ENCODE measurements at places on chromosomes 1 and 21. TPM values are rescaled to one million over a fixed set of nuclear protein-coding genes. Genes with fewer than 3 reads are reported as not detected.

- peaks cover 9% of the 10 kb centered on the region for H3K4me1 ChIP-seq
- H3K36me3 ChIP-seq, result no peaks in the 10 kb centered on the region
- H3K27ac ChIP-seq, result no peak overlapping the region
- DNase-seq, result no peak
- no peak overlapping the region for H3K4me3 ChIP-seq
Observed at GRCh38 chr1:151590961-151591360, 20.9 kb upstream of the SNX27 start.

DNA sequence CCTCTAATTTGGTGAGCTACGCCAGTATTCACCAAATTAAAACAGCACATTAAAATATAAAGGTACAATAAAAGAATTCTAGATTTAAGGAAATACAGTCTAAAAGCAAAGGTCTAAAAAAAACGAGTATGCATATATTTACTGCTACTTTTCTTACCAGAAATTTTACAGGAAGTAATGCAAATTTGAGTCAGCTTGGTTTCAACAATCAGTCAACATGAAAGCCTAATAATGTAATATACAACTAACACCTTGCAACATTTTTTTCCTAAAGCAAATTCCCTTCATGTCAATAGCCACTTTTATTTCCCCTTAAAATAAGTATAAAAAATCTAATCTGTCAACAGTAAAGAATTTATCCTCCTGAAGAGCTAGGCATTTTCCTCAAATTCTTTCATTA lies 11.9 kb downstream of the PTP4A2 start:
- peaks cover 35% of the 10 kb centered on the region for H3K36me3 ChIP-seq
- H3K27me3 ChIP-seq, result no peaks in the 10 kb centered on the region
- H3K27ac ChIP-seq, result peak overlapping the region; percentile 86

GRCh38 chr1:27416387-27417111 lies 24.1 kb downstream of the GPR3 start:
- H3K27me3 ChIP-seq, result no peaks in the 10 kb centered on the region
- H3K36me3 ChIP-seq, result peaks cover 39% of the 10 kb centered on the region
- H3K4me3 ChIP-seq, result no peak overlapping the region
- no peak overlapping the region for H3K27ac ChIP-seq
- H3K4me1 ChIP-seq, result peaks cover 14% of the 10 kb centered on the region

DNA sequence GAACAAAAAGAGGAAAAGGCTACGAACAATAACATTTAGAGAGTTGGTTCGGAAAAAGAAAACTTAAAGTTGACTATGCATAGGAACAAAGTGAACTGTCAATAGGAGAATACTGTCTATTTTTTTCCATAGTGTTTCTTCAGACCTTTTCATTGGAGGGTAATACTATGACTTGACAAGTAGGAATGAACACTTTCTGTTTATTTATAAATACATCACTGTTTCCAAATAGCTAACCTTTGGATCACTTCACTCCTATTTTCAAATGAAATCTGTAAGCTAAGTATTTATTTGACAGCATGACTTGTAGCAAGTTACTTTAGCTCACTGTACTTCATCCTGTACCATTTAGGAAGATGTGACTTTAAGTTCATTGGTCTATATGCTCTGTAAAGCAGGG lies 221.3 kb downstream of the COL24A1 start:
- H3K27ac ChIP-seq, result no peak overlapping the region
- no peaks in the 10 kb centered on the region for H3K27me3 ChIP-seq
- DNase-seq, result no peak

GRCh38 chr1:230696722-230697437 lies 17.0 kb downstream of the AGT start:
- no peak for DNase-seq
- H3K27me3 ChIP-seq, result no peaks in the 10 kb centered on the region
- no peak overlapping the region for H3K4me3 ChIP-seq

DNA sequence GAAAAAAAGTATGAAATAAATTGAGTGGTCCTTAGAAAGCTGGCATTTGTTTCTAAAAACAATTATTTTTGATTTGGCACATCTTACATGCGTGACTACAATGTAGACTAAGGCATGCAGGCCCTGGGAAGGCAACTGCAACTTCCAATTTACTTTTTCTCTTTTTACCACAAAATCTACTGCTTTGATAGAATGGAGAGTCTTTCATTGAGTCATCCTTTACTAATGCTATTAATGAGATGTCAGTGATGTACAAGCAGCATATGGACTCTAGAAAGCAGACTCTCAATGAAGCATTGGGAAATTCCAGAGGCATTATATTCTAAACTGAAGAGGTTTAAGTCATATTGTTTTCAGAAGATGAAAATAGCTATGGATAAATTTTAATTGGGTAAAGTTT lies 29.6 kb upstream of the PRRX1 start:
- H3K27me3 ChIP-seq, result peaks cover 11% of the 10 kb centered on the region
- peaks cover 4% of the 10 kb centered on the region for H3K4me1 ChIP-seq
- no peak overlapping the region for H3K4me3 ChIP-seq
- H3K36me3 ChIP-seq, result no peaks in the 10 kb centered on the region
- no peak overlapping the region for H3K27ac ChIP-seq
- DNase-seq, result no peak

DNA sequence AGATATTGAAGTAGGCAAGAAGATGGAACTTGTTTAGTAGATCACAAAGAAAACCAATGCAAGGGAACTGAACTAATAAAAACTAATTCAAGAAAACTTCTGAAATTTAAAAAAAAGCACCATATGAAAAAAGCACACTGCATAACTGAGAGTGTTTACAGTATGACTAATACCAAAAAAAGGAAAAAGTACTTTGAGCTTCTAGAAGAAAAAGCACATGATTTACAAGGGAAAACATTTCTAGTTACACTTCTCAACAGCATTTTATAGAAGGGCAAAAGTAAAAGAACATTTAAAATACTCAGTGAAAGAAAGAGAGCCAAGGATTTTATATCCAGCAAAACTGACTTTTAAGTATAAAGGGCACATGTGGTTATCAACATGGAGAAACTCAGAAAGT lies 233.6 kb downstream of the RPS6KC1 start:
- no peaks in the 10 kb centered on the region for H3K27me3 ChIP-seq
- DNase-seq, result no peak
- no peak overlapping the region for H3K4me3 ChIP-seq

DNA sequence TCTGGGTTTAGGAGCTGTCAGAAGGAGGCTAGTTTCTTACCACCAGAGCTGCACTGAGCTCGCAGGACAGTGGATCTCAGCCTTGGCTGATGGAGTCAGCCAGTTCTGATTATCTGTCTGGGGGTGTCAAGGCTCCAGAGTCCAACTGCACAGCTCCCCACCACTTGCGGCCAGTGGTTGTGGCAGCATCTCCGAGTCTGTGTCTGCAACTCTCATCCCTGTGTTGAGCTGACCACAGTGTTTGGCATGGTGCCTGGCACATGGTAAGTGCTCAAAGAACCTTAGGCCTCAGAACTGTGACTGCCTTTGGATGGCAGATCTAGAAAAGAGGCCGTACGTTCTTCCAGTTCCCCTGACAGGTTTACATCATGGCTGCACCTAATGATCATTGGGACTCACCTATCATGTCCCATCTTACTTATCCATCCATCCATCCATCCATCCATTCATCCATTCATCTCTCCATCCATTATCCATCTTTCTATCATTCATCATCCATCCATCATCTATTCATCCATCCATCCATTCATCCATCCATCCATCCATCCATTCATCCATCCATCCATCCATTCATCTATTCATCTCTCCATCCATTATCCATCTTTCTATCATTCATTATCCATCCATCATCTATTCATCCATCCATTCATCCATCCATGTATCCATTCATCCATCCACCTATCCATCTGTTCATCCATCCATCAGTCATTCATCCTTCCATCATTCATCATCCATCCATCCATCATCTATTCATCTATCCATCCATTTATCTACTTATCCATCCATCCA lies 114.5 kb downstream of the CRYAA start:
- no peaks in the 10 kb centered on the region for H3K27me3 ChIP-seq
- no peak for DNase-seq
- H3K27ac ChIP-seq, result no peak overlapping the region
- H3K4me1 ChIP-seq, result peaks cover 15% of the 10 kb centered on the region
- no peak overlapping the region for H3K4me3 ChIP-seq

- no peaks in the 10 kb centered on the region for H3K4me1 ChIP-seq
- no peaks in the 10 kb centered on the region for H3K36me3 ChIP-seq
- H3K27ac ChIP-seq, result no peak overlapping the region
Observed at GRCh38 chr21:24183077-24183476, 1424.2 kb downstream of the MRPL39 start.

GRCh38 chr1:40976952-40977690 lies 2.4 kb upstream of the CTPS1 start:
- peaks cover 28% of the 10 kb centered on the region for H3K4me1 ChIP-seq
- H3K36me3 ChIP-seq, result peaks cover 7% of the 10 kb centered on the region
- H3K4me3 ChIP-seq, result no peak overlapping the region
- peak overlapping the region; percentile 52 for H3K27ac ChIP-seq
- no peak for DNase-seq

DNA sequence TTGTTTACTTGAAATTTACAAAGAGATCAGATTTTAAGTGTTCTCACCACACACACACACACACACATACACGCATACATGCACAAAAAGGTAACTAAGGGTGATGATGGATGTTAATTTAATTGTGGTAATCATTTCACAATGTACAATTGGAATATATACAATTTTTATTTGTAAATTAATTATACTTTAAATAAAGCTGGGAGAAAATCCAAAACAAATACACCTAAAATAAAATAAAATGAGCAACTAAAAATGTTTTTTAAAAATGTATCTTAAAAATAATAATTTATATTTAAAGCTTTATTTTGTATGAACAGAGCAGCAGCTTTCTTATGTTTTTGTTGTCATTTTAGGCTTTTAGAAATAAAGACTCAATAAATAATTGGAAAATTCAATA lies 8.2 kb upstream of the INSL5 start:
- no peak for DNase-seq
- no peak overlapping the region for H3K27ac ChIP-seq
- H3K27me3 ChIP-seq, result no peaks in the 10 kb centered on the region
- no peaks in the 10 kb centered on the region for H3K4me1 ChIP-seq
- no peaks in the 10 kb centered on the region for H3K36me3 ChIP-seq

FCRL1 gene
- not detected for total RNA-seq

PLA2G2C gene
- total RNA-seq, result not detected

Measured in activated naive CD8-positive, alpha-beta T cell treated with anti-CD3 and anti-CD28 coated beads, Interleukin-2, amount 10 ng/mL, durations not matched to agents 7 days and 5 days (primary cell).